ENCODE measurements at places on chromosomes 3 and 15. TPM values are rescaled to one million over a fixed set of nuclear protein-coding genes. Genes with fewer than 3 reads are reported as not detected.

Gene RTP3
- total RNA-seq = 0.37 TPM

Gene CCR1
- not detected for total RNA-seq

Gene SAMD7
- total RNA-seq = 0.96 TPM

Gene KBTBD12
- not detected for total RNA-seq

Gene LINGO1
- not detected for total RNA-seq

Gene CACNA2D2
- total RNA-seq = 0.21 TPM

Gene CHRFAM7A
- total RNA-seq = not detected

GRCh38 chr15:72858205-72858604 is 74.6 kb upstream of the ADPGK start:
- DNase-seq = no peak

GRCh38 chr3:194134757-194135515 is 1.0 kb upstream of the HES1 start:
- peak; percentile 95 for DNase-seq

GRCh38 chr3:181629029-181629428 is 82.7 kb upstream of the SOX2 start:
- DNase-seq = no peak

DNA sequence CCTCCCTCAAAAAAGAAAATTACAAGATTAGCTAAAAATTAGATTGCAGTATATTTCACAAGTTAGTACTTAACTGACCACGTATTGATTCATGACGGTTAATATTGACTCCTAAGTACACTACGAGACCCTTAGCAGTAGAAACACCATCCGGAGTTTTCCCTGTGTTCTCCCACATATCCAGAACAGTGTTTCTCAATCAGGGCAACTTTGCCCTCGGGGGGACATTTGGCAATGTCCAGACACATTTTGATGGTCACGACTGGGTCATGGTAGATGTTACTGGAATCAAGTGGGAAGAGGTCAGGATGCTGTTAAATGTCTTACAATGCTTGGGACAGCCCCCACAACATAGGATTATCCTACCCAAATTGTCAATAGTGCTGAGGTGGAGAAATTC is 40.7 kb upstream of the LIPC start:
- no peak for DNase-seq

GRCh38 chr15:54033356-54033860 is 55.2 kb downstream of the UNC13C start:
- DNase-seq = no peak

DNA sequence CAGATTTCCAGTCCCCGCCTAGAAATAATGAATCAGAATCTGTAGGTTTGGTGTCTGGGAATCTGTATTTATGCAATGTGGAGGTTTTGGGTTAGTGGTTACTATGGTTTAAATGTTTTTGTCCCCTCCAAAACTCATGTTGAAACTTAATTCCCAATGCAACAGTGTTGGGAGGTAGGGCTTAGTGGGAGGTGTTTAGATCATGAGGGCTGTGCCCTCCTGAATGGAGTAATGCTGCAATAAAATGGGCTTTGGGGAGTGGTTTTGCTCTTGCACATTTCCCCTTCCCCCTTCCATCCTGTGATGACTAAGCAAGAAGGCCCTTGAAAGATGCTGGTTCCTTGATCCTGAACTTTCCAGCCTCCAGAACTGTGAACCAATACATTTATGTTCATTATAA is 9.2 kb upstream of the RFC4 start:
- DNase-seq = no peak

- no peak for DNase-seq
These were observed 94.4 kb downstream of the ST6GAL1 start for GRCh38 chr3:187024536-187025226.

DNA sequence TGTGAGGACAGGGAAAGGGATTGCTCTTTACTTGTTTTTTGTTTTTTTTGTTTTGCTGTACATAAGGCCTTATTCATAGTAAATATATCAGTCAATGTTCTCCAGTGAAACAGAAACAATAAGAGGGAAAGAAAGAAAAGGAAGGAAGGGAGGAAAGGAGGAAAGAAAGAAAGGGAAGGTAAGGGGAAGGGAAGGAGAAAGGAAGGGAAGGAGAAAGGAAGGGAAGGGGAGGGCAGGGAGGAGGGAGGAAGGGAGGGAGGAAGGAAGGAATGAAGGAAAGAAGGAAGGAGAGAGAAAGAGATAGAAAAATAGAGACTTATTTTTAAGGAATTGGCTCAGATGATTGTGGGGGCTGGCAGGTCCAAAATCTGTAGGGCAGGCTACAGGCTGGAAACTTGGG is 37.2 kb downstream of the TIMP4 start:
- DNase-seq = no peak

GRCh38 chr3:127044996-127045395 is 62.1 kb downstream of the PLXNA1 start:
- peak; percentile 8 for DNase-seq

- DNase-seq = no peak
These were observed 5.0 kb downstream of the CISH start for GRCh38 chr3:50606596-50606995.

DNA sequence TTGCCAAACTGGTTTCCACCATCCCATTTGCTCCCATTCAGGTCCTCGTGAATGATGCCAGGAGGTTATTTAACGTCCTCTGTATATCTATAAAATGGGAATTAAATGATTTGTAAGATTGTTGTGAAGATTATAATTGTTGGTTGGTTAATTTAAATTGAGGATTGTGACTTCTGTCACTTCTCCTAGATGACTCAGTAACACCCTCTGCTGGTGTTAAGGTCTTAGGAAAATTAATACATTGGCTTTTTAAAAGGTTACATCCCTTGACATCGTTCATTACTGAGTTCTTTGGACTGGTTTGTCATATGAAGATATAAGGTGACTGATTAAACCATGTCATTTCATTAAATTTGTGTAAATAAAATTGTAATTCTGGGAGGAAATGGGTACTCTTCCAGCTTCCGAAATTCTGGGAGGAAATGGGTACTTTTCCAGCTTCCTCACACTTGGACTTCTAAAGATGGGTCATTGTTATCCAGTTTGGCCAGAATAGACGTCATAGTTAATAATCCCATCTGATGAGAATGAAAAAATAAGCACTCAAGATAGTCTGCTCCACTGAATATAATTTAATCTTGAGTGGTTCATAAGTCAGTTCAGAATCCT is 33.3 kb upstream of the PAQR5 start:
- DNase-seq = peak; percentile 47
